ENCODE measurements at places on chromosomes 13 and 19.

- DNase-seq, result no peak
These were observed 14.9 kb downstream of the ZIC2 start for GRCh38 chr13:99996381-99996973.

- DNase-seq, result peak; percentile 75
These were observed 28.8 kb downstream of the ACTN4 start for GRCh38 chr19:38676023-38676877.

DNA sequence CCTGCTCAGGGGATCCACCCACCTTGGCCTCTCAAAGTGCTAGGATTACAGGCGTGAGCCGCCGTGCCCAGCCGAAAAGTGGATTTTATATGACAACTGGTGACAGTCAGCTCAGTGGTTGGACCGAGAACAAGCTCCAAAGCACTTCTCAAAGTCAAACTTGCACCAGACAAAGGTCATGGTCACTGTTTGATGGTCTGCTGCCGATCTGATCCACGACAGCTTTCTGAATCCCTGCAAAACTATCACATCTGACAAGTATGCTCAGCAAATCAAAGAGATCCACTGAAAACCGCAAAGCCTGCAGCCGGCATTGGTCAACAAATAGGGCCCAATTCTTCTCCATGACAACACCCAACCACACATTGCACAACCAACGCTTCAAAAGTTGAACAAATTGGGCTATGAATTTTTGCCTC lies 21.6 kb upstream of the NAA16 start:
- no peak for DNase-seq

- DNase-seq, result no peak
These were observed 1011.6 kb downstream of the PCDH9 start for GRCh38 chr13:66218583-66218982.

- DNase-seq, result no peak
These were observed 2.5 kb downstream of the PRTN3 start for GRCh38 chr19:843180-843835.

DNA sequence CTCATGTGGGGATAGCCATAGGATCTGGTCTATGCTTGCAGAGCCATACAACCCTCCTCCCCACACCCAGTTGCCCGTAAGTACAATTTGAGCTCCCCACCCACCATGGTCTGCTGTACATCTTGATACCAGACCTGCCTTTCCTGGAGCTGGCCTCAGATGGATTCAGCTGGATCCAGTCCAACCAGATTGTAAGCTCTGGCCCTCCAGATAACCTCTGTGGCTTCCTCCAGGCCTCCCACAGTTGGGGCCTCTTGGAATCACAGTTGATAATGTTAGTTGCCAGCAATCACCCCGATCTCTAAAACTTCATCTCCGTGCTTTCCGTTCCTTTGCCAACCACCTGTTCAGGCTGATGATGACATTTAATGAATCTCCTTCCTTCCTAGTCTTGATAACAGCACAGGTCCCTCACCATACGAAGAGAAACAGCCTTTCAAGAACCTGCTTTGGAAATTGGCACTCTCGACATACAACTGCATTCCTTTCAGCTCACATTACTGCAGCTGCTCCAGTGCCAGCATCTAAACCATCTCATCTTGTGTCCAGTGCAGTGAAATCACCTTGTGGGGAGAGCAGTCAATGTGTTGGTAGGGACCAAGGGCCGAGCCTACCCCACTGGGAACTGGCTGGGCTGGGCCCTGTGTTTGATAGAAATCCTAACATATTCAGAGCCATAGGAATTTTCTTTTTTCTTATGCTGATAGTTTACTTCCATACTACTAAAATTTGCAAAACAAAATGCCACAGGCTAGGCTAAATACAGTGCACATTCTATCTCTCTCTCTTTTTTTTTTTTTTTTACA lies 15.1 kb upstream of the FOXO1 start:
- no peak for DNase-seq

DNA sequence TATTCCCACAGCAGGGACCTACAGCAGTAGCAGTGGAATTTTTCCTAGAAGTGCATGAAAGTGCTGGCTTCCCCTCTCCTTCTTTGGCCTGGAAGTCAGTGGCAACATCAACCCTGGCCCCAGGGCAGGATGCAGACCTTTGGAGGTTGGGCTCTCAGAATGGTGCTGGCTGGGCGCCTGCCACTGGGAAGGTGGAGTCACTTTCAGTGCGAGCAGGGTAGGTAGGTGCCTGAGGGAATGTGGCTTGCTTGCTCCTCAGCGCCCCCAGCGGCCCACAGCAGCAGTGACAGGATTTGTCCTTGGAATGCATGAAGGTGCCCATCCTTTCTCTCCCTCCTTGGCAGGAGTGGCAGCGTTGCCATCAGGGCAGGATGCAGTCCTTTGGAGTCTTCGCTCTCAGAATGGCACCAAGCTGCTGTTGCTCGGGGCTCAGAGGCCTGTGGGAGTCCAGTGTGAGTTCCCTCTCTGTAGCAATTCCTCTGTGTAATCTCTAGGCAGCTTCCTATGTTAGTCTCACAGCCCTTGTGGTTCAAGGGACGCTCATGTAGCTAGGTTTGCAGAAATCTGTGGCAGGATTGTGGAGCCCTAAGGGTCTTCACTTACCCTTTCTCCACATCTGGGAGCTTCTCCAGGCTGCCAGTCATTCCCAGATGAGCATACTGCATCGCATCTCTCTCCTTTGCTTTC lies 354.4 kb upstream of the DACH1 start:
- no peak for DNase-seq

GRCh38 chr13:60080850-60081249 lies 82.9 kb downstream of the DIAPH3 start:
- DNase-seq, result peak; percentile 77

DNA sequence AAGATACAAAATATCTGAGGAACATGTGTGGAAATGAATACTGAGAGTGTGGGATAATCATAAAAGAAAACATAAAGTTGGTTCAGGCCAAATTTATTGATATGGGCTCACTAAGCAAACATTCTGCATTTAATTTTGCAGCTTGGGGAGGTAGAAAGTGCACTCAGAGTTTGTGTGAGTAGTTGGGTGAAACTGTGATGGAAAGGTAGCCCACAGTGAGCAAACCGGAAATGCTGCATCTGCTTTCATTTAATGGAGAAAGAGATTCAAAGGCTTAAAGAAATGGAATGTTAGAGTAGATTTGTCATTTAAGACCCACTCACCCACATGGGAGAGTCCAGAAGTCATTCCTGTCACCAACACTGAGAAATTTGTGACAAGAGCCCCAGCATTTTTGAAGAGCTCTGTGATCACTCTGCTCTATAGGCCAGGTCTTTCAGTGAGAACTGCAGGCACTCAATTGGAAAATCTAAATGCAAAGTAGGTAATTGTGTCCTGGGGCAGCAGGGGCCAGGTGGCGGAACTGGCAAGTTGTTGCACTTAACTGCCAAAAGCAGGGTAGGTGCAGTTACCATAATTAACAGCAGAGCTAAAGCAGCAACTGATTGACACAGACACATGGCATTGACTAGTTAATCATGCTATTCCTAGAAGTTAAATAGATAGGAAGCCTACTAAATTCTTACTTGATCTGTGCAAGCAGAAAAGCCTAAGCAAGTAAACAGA lies 1228.3 kb upstream of the PCDH20 start:
- DNase-seq, result no peak

DNA sequence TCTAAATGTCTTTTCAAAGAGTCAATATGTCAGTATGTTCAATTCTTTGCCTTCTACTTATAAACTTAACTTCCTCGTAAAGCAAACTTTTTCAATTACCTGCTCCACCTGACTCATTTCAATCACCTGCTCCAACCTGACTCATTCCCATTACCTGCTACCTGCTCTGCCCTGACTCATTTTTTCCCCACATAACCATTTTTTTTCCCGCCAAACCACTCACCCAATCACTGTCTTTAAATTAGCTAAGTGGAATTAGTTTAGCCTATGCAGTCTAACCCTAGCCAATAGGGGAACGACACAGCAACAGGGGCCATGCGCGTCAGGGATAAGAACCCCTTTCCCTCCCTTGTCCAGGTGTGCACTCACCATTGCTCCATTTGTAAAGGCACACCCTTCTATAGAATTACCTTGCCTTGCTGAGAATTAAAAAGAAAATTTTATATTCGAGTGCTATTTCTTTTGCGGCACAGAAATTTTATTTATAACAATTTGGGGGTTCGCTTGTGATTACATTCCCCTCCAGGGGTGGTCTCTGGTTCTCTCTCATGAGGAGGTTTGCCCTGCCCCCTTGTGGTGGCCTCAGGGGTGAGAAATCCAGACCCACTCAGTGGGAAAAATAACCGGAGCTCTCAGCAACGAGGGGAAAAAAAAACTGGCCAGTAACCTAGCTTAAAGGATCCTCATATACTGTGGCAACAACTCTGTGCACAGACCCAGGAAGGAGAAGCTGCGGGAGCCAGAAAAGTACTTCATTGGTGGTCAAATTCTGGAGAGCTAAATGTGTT lies 193.1 kb downstream of the ZNF486 start:
- DNase-seq, result no peak

DNA sequence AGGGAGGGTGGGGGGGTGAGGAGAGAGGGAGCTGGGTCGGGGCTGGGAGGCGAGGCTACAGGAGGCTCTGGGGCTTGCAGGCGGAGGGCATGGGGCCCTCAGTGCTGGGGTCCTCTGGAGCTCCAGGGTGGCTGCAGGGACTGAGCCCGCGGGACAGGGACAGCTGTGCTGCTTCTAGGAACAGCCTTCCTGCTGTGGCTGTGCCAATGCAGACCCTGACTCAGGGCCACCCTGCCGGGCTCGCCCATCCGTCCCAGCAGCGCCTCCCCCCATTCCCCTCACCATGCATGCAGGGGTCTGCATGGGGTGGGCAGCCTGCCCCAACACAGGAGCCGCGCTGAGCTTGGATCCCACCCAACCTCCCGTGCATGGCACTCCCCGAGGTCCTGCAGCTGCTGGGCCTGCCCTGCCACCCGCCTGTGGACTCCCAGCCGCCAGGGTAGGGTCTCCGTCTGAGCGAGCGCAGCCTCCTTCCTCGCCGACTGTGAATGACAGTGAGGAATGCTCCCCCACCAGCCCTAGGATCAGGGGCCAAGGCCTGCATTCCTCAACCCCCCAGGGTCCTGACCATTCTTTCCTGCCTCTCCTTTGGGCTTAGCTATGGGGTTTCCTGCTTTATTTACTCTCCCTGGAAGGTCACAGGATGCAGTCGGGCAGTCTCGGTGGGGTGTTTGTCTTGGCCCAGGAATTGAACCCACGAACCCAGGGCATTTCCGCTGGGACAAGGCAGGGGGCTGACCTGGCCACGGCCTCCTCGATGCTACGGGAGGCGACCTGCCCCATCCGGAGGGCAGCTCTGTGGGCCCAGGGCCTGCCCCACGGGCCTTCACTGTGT lies 23.4 kb downstream of the CEBPG start:
- peak; percentile 69 for DNase-seq

- DNase-seq, result peak; percentile 61
These were observed 811 bp downstream of the ARMC6 start for GRCh38 chr19:19034204-19034624.

DNA sequence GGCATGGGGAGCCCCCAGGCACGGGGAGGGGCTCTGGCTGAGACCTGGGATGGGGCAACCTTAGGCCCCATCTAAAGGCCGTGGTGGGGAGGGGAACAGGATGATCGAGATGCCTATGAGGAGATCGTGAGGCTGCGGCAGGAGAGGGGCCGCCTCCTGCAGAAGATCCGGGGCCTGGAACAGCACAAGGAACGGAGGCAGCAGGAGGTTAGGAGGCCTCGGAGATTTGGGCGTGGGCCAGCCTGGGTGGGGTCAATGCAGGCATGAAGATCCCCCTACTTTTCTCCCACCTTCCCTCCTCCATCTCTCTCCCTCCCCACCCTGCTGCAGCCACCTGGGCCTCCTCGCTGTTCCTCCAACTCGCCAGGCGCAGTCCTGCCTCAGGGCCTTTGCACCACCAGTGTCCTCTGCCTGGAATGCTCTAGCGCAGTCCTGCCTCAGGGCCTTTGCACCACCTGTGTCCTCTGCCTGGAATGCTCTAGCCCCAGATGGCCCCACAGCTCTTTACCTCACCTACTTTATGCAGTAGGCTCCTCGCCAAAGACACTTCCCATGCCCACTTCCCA lies 19.1 kb upstream of the EBI3 start:
- DNase-seq, result no peak

GRCh38 chr13:113493315-113493951 lies 2.9 kb upstream of the DCUN1D2 start:
- DNase-seq, result peak; percentile 94

GRCh38 chr13:57137585-57137984 lies 3.1 kb upstream of the PRR20A start:
- DNase-seq, result no peak

DNA sequence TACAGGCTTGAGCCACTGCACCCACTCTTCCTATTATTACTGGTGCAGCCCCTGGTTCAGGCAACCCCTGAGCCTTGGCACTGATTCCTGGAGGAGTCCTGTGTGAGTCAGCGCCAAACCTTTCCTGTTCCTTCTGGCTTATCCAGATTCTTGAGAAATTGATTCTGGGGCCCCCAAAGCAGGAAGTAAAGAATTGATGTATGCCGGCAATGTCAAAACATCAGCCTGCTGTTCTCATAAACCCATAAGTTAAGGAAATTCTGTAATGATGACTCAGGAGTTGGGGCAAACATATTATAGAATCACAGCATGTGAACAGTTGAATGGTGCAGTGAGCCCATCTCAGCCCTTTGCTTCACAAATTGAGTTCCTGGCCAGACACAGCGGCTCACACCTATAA lies 1.4 kb upstream of the OR7G3 start:
- DNase-seq, result peak; percentile 12

GRCh38 chr13:34103854-34104253 lies 285.9 kb downstream of the RFC3 start:
- DNase-seq, result no peak

DNA sequence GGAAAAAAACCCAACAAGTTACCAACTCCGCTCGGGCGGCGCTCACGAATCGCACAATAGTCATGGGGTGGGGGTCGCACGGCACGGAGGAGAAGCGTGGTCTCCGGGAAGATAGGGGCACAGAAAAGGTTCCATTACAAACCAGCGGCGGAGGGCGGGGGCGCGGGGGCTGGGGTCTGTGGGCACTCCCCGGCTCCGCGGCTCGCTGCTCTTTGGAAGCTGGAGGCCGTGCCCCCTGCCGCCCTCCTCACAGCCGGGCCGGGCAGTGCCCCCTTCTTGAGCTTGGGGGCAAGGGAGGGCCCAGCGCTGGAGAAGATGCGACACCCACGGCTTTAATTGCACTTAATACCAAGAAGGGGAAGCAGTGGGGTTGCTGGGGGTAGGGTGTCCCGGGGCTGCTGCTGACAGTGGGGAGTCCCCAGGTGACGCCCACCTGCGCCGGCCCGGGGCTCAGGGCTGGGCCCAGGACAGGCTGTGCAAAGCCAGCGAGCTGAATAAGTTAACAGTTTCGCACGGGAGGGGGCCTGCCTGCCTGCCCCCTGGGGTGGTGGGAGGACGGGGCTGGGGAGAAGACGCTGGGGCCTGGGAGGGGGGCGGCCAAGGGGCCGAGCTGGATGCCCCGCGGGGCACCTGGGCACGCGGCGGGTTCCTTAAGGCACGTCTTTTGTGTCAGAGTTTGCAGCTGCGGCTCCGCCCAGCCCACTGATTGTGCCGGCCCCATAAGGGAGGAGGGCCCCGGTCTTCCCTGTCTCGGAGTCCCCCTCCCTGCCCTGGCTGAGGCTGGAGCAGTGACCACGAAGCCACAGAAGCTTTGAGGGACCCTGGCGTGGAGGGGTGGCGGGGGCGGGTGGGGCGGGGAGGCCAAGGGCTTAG lies 9.8 kb downstream of the DCAF15 start:
- no peak for DNase-seq

- DNase-seq, result peak; percentile 75
These were observed 89.5 kb downstream of the ARHGEF7 start for GRCh38 chr13:111204438-111205177.

- DNase-seq, result no peak
These were observed 2.1 kb downstream of the FXYD5 start for GRCh38 chr19:35156673-35157014.

Data from fibroblast of skin of scalp (primary cell).